MCF 10A (cell line): ENCODE measurements at places on chromosomes 2 and 18. TPM values are rescaled to one million over a fixed set of nuclear protein-coding genes. Genes with fewer than 3 reads are reported as not detected.

DNA sequence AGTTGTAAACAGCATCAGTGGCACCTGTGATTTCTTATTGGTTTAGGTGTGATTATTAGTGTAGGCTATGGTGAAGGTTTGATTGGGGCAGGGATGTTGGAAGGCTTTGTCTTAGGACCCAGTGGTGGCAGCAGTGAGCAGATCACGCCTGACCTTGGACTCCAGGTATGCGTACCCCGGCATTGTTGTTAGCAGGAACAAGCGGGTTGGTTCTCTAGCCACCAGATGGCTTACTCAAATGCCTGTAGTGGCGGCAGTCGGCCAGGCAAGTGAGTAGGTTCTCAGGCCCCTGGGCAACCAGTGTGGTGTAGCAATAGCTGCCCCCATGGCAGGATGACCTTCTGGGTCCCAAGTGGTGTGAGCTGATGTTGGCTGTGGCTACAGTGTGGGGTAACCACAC is 558.3 kb downstream of the KCNJ3 start:
- DNase-seq: no peak

GCKR gene
- not detected in 2 replicates for total RNA-seq

DNA sequence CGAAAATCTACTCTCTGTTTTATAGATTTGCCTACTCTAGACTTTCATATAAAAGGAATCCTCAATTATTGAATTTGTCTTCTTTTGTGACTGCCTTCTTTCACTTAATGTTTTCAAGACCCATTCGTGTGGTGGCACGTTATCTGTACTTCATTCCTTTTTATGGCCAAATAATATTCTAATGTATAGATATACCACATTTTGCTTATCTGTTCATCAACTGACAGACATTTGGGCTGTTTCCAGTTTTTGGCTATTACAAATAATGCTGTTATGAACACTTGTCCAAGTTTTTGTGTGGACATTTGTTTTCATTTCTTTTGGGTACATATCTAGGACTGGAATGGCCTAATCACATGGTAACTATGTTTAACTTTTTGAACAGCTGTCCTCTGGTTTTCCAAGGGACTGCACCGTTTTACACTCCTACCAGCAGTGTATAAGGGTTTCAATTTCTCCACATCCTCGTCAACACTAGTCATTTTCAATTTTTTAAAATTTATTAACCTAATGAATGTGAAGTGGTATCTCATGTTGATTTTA is 9.3 kb upstream of the NPAS2 start:
- DNase-seq: no peak

PXDN gene
- total RNA-seq: 96.1 and 114 TPM in 2 replicates

SLC66A3 gene
- total RNA-seq: 3.7 and 5.0 TPM in 2 replicates

GRCh38 chr18:3771121-3771971 is 321.4 kb downstream of the TGIF1 start:
- DNase-seq: peak; percentile 85

- no peak for DNase-seq
These were observed 2.3 kb upstream of the GATA6 start for GRCh38 chr18:22167091-22167470.

GRCh38 chr18:41457765-41458326 is 497.2 kb upstream of the PIK3C3 start:
- DNase-seq: no peak

DNA sequence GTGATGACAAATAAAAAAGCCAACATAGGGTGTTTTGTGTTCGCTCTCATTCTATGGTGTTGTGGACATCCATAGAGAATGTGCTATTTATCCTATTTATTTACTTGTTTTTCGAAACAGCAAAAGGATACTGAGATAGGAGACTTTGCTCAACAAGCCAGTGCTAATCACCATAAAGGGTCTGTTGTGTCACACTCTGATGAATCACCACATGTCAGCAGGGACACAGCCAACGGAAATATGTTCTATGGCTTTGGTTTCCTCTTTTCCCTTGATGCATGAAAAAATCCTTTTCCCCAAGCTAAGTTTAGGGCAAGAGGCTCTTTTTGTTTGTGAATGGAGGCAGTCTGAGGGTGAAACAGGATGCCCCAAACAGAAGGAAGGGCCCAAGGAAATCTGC is 154.3 kb downstream of the RNF152 start:
- DNase-seq: peak; percentile 60

- DNase-seq: no peak
These were observed 37.4 kb upstream of the AFF3 start for GRCh38 chr2:100179806-100180205.

DNA sequence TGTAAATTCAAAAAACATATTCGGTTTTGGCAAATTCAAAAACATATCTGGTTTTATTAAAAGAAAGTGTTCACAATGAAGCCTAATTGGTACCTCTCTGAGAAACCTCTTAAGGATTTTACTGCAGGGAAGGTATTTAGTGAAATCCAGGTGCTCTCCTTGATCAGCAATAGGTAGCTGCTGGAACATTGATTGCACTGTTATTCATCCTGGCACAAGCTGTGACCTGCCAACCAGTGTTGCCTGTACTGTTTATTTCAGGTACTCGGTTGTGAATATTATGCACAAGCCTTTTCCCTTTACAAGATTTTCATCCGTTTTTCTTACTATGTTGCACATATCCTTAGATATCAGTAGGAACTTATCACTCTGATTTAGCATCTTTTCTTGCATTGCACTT is 155.8 kb upstream of the ZEB2 start:
- peak; percentile 13 for DNase-seq
